ENCODE measurements at places on chromosomes 5 and 9.

GRCh38 chr5:14062178-14062577 is 81.0 kb upstream of the TRIO start:
- no peak for DNase-seq

DNA sequence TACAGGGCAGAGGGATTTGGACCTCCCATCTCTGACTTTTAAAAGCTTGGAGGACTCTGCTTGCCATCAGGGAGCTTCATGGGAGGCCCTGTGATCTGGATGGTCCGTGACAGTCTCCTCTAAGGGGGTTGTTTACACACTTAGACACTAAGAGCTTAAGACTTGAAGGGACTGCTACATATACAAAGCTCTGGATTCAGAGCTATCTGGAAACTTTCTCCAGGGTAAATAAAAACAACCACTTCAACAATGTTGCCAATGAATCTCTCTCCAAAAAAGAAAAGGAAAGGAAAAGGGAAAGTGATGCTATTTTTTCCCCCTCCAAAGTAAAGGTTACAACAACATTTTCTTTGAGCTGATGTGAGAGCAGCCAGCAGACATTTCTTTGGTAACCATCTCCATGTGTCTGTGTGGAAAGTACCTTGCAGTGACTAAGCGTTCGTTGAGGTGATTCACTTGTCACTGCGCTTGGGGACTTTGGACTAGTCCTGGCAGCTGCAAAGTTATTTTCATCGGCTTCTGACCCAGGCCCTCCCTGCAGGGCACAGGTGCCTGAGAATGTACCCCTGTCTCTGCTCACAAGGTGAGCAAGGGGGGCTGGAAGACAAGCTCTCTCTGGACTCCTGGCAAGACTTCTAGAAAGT is 262.1 kb upstream of the KLF4 start:
- DNase-seq, result no peak

DNA sequence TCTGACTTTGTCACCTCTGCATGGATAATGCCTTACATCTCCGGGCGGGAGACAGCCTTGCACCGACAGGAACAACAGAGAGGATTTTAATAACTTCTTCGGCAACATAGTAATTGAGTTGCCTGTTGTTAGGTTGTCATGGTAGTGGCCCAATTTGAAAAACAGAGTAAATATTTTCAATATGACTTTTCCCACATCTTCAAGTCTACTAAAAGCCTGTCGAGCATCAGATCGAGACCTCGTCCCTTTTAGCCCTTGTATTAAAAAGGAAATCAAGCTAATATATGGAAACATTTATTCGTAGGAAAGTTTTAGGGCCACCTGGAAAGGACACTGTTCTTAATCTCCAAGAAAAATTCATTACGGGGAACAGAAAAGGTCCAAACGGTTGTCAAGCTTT is 70.8 kb upstream of the FCN2 start:
- no peak for DNase-seq

GRCh38 chr9:131747352-131747751 is 7.5 kb upstream of the RAPGEF1 start:
- DNase-seq, result no peak

GRCh38 chr9:134170532-134171315 is 6.4 kb upstream of the RNU6ATAC start:
- DNase-seq, result no peak

DNA sequence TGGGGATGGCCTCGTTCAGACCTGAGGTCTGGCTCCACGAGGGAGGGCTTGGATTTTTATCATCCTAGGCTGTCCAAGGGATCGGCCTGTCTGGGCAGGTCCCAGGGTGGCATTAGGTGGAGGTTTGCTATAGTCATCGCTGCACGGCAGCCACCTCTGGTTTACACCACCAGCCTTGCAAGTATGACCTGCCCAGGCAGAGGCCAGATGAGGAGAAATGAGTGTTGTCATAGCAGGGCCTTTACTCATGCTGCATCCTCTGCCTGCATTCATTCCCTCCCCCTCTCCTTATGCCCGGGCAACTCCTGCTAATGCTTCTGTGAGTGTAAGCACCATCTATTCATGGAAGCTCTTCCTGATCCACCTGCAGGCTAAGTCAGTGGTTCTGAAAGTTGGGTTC is 15.3 kb upstream of the NDST1 start:
- no peak for DNase-seq

GRCh38 chr9:134231330-134231745 is 67.0 kb upstream of the RNU6ATAC start:
- DNase-seq, result no peak

- DNase-seq, result no peak
Observed at GRCh38 chr9:128459011-128459410, 3.2 kb downstream of the ODF2 start.

DNA sequence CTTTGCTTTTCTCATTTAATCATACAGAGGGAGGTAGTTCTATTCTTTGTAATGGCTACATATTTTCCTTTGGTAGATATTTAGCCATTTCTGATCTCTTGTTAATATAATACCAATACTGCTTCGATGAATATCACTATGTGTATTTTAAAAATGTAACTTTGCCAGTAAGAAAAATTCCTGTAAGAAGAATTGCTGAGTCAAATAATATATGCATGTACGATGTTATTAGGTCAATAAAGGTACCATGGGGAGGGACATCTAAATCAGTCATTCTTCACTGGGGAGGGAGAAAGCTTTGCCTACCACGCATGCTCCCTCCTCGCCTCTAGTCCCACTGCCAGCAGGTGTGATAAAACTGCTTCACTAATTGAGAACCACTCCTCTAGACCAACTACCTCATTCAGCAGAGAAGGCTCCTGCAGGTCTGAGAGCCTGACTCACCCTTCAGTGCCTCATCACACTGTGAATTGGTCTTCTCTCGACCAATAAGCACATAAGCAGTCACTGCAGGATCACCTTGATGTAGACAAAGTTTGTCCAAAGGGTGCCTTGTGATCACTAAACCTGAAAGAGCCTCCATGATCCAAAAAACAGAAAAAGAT is 56.1 kb upstream of the TBCA start:
- no peak for DNase-seq
